ENCODE measurements at places on chromosomes 2 and 18.

DNA sequence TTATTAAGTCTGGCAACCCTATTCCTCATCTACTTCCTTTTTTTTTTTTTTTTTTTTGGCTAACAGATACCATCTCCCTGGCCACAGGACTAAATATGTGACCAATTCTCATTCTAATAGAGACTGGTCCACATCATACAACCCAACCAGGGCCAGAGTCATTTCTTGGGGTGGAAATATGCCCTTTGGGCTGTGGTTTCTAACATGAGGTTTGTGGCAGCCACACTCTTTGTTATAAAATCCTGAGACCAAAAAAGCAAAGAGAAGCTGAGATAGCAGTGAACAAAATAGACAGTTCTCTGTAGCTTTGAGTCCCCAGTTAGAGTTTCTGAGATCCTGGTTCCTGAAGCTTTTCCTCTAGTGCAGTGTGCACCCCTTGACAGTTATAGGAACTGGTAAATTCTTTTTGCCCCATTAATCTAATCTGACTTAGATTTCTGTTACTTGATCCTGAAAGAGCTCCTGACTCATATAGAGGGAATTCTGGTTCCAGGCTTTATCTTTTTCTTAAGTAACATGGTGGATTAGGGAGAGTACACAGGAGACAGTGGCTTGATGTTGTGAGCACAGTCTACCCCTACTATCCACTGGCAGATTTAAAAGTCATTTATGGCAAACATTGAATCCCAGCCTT, 86.8 kb downstream of the MAIP1 start:
- DNase-seq, result peak; percentile 70

- DNase-seq, result no peak
Observed at GRCh38 chr2:28645553-28645952, 106.1 kb upstream of the PPP1CB start.

DNA sequence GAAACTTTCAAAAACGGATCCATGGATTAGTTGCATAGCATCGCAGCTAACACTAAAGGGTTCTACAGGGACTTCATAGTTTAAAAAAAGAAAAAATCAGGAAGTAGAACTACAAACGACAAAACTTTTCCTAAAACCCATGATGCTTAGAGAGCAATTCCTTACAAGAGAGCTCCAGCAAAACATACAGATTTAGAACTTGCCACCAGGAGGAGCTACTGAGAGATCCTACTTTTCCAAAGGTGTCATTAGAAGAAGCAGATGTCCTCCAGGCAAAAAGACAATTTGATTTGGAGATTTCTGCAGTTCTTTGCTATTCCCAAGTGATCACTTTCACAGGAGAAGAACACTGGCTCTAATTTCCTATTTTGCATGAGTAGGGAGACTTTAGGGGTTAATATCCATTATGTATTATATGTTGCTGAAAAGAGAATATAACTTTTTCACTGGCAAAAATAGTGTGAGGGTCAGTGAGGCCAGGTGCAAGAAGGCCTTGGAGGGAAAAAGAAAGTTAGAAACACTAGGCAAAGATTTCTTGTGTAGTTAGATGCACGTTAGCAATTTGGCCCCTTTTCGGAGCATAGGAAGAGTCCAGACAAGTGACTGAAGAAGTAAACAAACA, 436.2 kb downstream of the SUCLG1 start:
- DNase-seq, result peak; percentile 35

DNA sequence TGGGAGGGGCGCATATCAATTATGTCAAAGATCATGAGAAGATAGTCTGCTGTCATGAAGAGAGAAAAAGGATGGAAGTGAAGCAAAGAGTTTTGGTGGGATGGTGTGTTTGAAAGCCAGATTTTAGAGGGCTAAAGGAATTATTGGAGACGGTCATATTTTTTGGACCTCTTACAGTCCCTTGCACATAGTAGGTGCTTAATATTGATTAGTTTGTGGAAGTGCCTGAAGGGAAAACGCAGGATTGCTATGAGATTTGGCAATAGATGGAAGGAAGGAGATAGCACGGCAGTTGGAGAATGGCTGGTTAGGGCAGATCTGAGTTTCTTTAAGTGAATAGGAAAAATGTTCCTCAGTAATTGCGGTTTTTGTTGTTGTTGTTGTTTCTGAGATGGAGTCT, 15.9 kb downstream of the EPB41L5 start:
- DNase-seq, result no peak

- no peak for DNase-seq
Observed at GRCh38 chr2:29783666-29784065, 137.7 kb downstream of the ALK start.

DNA sequence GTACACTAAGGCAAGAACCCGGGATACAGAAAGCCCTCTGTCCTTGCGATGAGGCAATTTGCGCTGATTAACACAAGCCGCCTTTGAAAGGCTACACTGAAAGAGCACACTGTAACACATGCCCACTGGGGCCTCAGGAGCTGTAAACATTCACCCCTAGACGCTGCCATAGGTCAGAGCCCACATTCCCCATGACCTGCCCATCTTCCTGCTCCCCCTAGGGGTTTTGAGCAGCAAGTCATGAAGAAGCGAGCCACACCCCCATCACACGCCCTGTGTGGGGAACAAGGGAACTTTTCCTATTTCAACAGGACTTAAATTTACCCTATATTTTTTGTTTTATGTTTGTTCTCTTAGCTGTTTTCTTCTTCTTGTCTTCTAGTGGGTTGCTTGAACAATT, 47.8 kb upstream of the SLC4A10 start:
- no peak for DNase-seq

DNA sequence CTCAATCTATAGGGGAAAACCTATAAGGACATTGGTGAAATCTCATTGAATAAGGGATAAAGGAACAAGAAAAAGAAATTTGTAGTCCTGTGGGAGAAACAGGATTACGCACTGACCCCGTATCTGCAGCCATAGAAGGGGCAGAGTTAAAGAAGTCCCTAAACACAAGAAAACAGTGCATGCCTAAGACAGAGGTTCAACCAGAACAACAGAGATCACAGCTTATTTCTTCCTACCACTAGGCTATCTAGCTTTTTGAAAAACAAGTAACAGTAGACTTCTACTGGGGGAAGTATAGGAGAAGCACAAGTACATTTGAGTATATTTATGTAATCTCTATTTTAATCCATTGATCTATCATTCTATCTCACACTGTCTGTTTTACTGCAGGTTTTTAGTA, 485.2 kb upstream of the REG3G start:
- DNase-seq, result no peak

DNA sequence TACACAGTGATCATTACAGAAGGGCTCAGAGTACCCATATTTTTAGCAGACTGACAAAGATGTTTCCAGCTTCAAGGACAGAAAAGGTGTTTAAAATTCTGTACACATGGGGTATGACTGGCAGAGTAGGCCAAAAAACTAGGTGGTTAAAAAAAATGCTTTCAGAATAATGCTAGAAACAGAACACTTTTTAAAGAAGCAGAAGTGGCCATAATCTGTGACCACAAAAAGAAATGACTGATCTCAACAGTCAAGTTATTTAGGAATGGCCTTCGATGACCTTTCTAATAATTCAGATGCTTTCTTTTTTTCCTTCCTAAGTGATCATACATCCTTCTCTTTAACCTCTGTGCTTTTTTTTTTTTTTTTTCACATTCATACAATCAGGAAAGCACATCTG, 4.1 kb upstream of the AQP4 start:
- DNase-seq, result no peak

GRCh38 chr18:13271302-13271911, 52.8 kb downstream of the LDLRAD4 start:
- DNase-seq, result no peak

GRCh38 chr18:29661924-29662323, 1380.6 kb downstream of the DSC3 start:
- DNase-seq, result no peak

- DNase-seq, result no peak
Observed at GRCh38 chr2:111675419-111676194, 208.4 kb downstream of the ANAPC1 start.

GRCh38 chr2:230981704-230982103, 14.2 kb upstream of the SPATA3 start:
- DNase-seq, result no peak

- DNase-seq, result no peak
Observed at GRCh38 chr2:69993708-69994107, 32.3 kb upstream of the ASPRV1 start.

DNA sequence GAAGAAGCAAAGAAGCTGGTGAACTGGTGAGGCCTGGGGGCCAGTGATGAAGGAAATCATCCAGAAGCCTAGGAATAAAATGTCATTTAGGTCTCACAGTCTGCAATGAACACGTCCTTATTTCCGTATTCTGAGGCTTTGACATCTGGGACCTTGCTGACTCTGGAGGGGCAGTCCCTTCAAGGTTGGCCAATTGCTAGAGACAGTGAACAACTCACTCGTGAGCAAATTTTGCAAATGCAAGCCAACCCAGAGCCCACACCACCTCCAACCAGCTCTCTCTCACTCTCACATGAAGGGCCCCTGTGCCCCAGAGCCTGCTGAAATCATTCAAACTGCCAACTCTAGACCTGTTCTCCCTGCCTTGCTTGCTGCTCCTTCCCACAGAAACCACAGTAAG, 279.1 kb upstream of the LYPD1 start:
- no peak for DNase-seq

GRCh38 chr2:204544961-204545860, at the start of gene PARD3B:
Gene PARD3B (plus strand): TSS chr2:204545475. CDS start chr2:204546000, 525 bp downstream.
- peak; percentile 43 for DNase-seq

DNA sequence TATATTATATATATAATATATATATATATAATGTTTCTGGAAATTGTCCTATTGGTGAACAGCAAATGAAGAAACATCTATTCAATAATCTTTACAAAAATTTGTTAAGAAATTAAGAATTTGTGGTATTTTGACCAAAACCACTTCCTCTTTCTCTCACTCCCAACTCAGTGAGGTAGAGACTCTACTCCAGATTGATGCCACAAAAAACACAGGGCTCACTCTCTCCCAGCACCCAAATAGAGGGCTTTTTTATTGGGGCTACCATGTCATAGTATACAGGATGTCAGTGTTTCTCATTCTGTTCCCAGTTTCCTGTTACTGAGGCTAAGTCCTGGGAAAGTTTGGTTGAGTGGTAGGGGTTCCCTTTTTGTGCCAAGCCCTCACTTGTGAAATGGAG, 1155.4 kb downstream of the BCL11A start:
- DNase-seq, result no peak

DNA sequence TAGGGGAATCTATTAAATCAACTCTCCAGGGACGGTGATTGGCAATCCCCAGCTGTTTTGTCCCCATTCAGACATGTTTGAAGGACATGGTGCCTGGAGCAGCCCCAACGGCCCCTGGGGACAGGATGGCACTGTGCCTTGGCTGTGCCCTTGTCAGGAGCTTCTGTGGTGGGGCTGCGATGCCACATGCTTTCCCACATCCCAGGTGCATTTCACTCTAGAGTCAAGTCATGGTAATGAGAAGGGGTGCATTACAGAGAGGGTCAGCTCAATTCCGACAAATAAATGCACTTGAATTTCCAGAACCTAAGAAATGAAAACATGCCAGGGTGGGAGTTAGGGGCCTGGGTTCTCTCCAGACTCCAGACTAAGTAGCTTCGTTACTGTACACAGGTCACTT, 289.4 kb upstream of the PXDN start:
- DNase-seq, result no peak

DNA sequence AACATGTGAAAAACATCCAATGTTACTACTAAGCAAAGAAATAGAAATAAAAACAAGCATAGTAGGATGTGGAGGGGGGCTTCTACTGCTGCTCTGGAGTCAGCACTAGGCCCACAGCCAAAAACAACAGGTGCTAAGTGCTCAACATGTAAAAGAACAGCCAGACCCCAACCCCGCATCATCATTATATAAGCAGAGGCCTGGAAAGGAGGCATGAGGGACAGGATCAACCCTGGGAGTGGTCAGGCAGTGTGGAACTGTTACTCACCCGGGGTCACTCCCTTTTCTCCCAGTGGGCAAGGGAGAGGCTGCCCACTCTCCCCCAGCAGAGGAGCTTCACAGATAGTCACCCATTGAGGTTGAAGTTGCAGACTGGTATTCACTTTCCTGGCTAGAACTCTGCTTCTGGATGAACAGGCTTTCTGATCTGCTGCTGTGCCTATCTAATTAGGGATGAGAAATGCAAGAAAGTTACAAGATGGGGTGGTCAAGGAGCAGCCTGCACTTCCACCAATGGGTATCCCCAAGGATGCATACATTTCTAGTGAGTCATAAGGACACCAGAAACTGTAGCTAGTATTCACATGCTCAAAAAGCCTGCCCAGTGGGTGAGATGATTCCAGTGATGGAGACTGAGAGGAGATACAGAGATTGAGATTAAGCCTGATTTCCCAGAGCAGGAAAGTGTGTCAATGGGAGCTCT, 480.1 kb upstream of the TCF4 start:
- DNase-seq, result peak; percentile 23

- DNase-seq, result no peak
Observed at GRCh38 chr2:176056406-176056805, 27.4 kb downstream of the EVX2 start.

- no peak for DNase-seq
Observed at GRCh38 chr2:33205693-33206434, 259.1 kb downstream of the LTBP1 start.

DNA sequence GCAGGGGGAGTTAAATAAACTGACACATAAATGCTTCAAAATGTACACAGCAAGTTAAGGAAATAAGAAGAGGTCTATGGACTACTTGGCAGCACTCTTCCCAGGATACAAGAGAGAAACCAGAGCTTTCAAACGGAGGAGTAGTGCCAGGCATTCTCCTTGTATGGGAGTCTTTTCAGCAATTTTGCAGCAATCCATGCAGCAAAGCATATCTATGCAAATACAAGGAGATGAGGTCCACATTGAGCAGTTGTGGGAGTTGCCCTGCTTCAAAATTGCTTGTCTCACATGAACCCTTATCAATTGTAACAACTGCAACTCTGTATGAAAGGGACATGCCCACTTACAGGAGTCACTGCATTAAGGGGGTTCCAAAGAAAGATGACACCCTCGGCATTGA, 37.8 kb downstream of the SCN9A start:
- no peak for DNase-seq

DNA sequence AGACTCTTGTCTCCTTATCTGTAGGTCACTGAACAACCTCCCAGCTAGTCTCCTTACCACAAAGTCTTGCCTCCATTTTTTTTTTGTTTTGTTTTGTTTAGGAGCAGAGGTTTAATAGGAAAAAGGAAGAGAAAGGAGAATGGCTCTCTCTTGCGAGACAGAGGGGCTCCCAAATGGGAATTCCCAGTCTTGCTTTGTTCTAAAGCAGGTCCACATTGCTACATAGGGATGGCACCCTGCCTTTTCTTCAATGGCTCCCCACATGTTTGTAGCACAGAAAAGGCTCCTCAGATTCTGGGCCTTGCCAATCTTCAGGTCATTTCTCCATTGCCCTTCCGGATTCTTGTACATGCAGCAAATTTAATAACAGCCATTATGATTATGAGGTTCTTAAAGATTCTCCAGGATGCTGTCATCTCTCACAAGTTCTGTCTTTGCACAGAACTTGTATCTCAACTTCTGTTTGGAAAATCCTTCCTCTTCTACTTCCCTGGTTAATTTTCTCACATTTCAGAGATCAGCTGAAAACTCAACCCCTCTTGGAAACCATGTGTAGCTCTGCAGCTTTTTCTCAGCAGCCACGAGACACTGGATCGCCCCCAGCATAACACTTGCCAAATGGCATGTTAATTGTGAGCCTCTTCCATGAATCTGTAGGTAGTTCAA, 23.6 kb downstream of the IL1F10 start:
- no peak for DNase-seq

- no peak for DNase-seq
Observed at GRCh38 chr2:31556940-31557339, 23.8 kb downstream of the SRD5A2 start.

GRCh38 chr2:84386336-84387040, 72.6 kb downstream of the SUCLG1 start:
- DNase-seq, result no peak

- no peak for DNase-seq
Observed at GRCh38 chr2:19682493-19682892, 219.3 kb downstream of the TTC32 start.

GRCh38 chr2:9240745-9241144, 34.1 kb downstream of the ASAP2 start:
- no peak for DNase-seq

Data from HS-5 (cell line).